ENCODE measurements at places on chromosomes 5 and 9.
A peak's percentile ranks its signal among the peaks of the same experiment; 100 is the strongest.

- DNase-seq = peak; percentile 35
Observed at GRCh38 chr9:6557883-6558616, 87.5 kb downstream of the GLDC start.

- no peak for DNase-seq
Observed at GRCh38 chr5:38535248-38535750, 21.1 kb downstream of the LIFR start.

DNA sequence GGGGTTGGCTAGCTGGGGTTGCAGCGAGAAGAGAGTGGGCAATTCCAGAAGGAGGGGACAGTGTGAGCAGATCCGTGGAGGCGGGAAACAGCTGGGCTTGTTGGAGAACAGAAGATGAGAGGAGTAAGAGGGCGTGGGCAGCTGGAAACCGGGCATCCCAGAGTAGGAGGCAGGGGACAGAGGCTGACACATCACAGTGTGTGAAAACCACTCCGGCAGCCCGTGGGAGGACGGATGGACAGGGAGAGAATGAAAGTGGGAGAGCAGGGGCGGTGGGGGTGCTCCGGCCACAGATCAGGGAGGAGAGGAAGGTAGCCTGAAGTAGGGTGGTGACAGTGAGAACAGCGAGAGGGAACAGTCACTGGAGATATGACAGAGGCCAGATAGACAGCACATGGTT is 8.3 kb upstream of the PSMB7 start:
- no peak for DNase-seq

- no peak for DNase-seq
Observed at GRCh38 chr5:149038336-149039080, 24.4 kb downstream of the SH3TC2 start.

DNA sequence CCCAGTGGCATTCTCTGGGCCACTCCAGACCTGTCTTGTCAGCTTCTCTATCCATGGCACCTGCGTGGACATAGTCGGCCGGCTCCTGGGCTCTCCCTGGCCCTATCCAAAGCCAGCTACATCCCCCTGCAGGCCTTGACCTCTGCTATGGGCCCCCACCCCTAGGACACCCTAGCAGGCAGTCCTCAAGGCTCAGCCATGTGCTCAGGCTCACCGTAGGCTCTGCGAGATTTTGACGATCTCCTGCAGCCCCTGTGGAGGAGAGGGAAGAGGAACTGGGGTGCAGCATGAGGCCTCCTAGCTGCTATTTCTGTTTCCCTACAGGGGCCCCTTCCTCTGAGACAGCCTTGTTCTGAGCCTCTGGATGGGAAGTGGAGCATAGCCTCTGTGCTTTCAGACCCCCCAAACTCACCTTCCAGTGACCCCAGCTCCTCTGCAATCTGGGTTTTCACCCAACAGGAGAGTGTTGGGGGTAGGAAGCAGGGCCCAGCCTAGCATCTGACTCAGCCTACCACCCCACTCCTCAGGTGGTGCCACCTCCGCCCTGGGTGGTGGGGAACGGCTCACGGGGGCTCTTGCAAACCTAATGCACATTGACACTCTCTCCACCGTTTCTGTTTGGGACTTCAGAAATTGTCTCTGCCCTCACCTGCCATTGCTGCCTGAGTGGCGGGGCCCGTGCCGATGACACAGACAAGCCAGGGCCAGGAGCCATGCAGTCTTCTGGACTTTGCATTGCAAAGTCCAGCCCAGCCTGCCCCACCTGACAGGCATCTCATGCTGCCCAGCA is 36.7 kb downstream of the HRH2 start:
- DNase-seq = no peak

DNA sequence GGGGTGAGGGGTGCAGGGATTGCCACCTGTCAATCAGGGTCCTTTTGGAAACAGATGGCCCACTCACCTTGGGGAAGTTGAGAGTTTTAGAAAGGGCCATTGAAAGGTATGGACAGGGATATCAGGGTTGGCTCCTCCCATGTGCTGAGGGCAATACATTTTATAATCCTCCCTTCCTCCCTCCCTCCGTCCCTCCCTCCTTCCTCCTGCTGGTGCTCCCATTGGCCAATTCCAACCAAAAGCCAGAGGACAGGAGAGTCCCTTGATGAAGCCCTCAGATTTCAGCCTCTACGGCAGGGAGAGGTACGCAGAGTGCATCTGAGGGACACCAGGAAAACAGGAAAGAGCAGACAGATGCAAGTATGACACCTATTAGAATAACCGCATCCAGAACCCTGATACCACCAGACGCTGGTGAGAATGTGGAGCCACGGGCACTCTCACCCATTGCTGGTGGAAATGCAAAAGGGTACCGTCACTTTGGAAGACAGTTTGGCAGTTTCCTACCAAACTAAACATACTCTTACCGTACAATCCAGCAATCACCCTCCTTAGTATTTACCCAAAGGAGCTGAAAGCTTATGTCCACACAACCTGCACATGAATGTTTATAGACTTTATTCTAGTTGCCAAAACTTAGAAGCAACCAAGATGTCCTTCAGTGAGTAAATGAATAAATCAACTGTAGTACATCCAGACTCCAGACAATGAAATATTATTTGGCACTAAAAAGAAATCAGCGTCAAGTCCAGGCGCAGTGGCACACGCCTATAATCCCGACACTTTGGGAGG is 58.2 kb upstream of the OTULINL start:
- DNase-seq = no peak

DNA sequence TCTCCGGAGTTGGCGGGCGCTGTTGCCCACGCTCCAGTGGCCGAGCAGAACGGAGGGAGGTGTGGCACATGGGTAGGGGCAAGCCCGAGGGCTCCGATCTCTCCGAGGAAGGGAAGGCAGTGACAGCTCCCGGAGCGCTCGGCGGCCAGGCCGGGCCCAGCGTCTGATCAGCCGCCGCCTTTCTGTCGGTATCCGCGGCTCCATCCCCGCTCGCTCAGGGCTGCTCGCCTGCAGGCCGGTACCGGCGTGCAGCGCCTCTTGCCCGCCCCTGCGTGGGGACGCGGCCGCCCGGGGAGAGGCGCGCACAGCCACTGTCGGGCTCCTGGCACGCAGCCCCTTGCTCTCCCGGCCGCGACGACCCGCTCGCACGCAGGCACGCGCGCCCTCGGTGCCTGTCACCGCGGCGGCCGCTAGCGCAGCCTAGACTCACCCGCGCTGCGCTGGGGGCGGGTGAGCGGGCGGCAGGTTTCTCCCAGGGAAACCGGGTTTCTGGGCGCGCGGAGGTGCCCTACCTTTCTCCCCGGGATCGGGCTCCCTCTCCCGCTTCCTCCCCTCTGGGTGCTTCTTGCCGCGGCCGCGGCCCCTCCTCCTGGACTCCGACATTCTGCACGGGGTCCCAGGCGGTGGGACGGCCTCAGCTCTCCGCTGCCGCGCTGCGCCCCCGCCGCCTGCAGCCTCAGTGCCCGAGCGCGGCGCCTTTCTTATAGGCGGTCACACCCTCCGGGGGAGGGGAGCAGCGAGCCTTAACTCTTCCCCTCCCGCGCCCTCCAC is 108.4 kb downstream of the PSD2 start:
- DNase-seq = no peak

- no peak for DNase-seq
Observed at GRCh38 chr5:181167814-181168488, 20.6 kb downstream of the OR2V2 start.

DNA sequence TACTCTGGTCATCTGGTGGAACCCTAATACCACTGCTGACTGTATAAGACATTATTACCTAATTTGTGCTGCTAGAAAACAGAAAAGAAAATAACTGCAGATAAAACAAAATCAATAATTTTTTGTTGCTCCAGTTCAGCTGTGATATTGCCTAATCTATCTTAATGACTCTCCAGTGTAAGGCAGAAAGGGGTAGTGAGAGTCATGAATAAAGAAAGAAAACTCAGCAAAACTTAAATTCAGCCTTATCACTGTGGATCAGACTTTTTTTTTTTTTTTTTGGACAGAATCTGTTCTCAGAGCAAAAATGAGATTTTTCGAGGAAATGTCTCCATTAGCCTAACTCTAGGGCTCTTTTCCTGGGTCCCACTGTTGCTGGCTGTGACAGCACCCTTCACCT is 1.1 kb upstream of the DOCK2 start:
- no peak for DNase-seq

DNA sequence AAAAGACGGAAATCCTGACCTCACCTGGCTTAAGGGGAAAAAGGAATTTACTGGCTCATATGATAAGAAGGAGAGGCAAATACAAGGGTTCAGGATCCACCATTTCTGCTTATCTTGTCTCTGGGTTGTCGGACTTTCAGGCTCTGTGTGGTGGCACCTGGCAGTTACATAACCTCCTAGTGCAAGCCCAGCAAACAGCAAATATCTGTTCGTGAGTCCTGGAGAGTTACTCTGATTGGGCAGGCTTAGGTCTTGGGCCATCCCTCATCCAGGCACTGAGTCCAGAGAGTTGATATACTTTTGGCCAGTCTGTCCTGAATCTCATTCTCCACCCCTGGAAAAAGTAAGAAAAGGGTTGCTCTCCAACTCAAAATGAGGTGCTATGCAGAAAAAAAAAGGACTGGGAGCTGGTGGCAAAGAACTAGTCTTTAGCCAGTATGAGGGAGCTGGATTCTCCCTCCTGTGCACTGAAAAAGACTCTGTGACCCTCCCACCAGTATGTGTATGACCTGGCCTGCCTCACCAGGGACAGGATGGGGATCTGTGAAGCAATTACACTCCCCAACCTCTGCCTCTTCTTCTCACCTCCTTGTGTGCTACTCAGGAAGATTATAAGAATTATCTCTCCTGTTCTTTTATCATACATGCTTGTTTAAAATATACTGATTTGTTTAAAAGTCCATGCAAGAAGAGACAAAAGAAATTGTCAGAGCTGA is 282.9 kb downstream of the ARHGAP26 start:
- DNase-seq = no peak

DNA sequence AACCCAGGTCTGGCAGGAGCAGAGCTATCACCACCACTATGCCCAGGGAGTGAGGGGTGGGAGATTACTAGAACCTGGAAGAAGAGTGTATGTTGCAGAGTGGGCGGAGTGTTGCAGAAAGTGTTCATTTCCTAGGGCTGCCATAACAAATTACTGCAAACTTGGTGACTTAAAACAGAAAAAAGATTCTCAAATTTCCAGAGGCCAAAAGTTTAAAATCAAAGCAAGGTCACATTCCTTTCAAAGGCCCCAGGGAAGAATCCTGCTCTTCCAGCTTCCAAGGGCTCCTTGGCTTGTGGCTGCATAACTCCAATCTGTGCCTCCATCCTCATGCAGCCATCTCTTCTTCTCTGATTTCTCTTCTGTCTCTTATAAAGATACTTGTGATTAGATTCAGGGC is 30.6 kb upstream of the SPINK4 start:
- no peak for DNase-seq

GRCh38 chr9:112059145-112059965 is 115.7 kb downstream of the SUSD1 start:
- peak; percentile 3 for DNase-seq

- no peak for DNase-seq
Observed at GRCh38 chr5:94159144-94159543, 417.7 kb upstream of the POU5F2 start.

GRCh38 chr5:82313016-82313415 is 34.9 kb upstream of the RPS23 start:
- no peak for DNase-seq
